Muscle of arm (tissue), 14 donors: ENCODE measurements at places on chromosomes 2 and 18. TPM values are rescaled to one million over a fixed set of nuclear protein-coding genes. Genes with fewer than 3 reads are reported as not detected.
A peak's percentile ranks its signal among the peaks of the same experiment; 100 is the strongest.

MC4R gene
- 0.29 TPM for polyA plus RNA-seq

UGT1A9 gene
- not detected for polyA plus RNA-seq

UGT1A3 gene
- not detected for polyA plus RNA-seq

SLC5A7 gene
- 0.24 TPM for polyA plus RNA-seq

MTIF2 gene
- 28.4 TPM for polyA plus RNA-seq

ZC3H6 gene
- 11.5 TPM for polyA plus RNA-seq

SIX3 gene
- not detected for polyA plus RNA-seq

NUP35 gene
- 16.4 TPM for polyA plus RNA-seq

STPG4 gene
- polyA plus RNA-seq, result not detected

DNA sequence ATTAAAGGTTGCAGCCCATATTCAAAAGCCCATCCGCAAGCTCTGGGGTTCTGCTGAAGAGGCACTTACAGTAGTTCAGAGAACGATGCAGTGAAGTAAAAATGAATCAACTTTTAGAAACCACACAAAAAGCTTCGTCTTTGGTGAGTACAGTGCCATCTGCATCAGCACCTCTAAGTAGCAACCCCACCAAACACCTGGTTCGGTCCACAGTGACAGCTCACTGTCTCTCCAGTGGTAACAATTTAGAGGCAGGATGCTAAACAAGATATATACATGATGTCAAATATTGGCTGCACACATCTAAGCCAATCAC, 275.4 kb upstream of the TCF4 start:
- no peak for DNase-seq

DNA sequence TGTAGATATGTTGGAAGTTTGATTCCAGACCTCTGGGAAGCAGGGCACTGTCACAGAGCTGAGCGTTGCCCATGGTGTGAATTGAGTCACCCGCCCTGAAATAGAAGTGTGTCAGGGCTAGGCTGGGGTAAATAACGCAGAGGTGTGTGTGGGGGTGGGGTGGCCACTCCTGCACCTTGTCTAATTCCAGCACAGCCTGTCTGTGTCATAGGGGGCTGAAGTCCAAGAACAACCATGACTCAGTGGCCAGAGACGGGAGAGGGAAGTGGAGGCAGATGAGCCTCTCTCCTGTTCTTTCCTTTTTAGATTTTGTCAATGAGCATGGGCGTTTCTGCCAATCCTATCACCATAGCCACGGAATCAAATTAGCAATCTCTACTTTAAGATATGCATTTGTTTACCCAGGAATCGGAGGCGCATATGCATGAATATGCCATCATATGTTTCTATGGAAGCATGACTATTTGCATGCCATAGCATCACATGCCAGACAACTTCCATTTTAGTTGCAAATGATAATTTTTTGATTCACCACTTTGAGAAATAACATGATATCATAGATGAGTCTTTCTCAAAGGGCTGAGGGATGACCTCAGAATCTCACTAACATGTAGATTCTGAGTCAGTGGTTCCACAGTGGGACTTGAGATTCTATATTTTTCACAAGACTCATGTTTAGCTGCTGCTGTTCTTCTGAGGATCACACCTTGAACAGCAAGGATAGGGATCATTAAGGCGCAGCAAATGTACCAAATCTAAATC, 852.9 kb downstream of the DCDC2C start:
- no peak for DNase-seq

- DNase-seq, result peak; percentile 71
These were observed 156.7 kb downstream of the KLHL29 start for GRCh38 chr2:23541503-23542229.

- DNase-seq, result no peak
These were observed 44.2 kb downstream of the GLI2 start for GRCh38 chr2:120779781-120780283.

GRCh38 chr2:1501991-1502390, 88.7 kb downstream of the TPO start:
- DNase-seq, result no peak

DNA sequence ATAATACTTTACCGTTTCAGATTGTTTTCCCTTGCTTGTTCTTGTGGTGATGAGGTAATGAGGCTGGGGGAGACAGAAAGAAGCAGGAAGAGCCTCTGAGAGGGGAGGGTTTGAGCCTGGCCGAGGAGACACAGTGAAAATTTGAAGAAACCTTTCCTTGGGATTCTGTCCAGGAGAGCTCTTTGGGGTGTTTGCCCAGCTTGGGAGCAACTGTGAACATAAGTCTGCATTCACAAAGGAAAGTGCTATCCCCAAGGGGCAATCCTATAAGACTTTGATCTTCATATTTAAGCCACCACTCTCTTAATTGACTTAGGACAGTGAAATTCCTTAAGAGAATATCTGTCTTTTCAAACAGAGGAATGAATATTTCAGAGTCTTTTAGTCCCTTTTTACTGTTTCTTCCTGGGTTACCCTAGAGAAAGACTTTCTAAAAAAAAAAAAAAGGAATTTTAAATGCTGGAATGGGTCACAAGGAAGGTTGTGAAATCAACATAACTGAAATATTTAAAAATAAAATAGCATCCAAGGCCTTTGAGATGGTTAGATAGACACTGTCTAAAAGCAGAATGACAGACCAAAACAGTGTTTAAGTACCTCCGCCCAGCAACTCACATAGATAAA, 52.5 kb upstream of the STAM2 start:
- DNase-seq, result no peak

DNA sequence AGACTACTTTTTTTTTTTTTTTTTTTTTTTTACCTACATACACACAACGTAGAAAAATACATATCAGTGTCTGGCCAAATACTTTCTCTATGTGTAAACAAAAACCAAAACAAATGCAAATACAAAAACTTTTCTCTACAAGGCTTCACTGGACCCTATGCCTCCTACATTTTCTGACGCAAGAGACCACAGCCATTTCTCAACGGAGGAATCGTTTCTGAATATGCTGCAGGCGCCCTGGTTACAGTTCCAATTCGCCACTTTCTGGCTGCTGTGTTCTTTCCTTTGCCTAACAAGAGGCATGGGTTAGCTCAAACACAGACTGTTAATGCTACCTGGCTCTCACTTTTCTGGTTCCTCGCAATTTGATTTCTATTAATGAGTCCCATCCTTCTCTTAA, 96.4 kb downstream of the EPB41L3 start:
- no peak for DNase-seq

- DNase-seq, result peak; percentile 80
These were observed at the start of gene VWC2L for GRCh38 chr2:214410918-214411554. VWC2L (plus strand) TSS chr2:214411054; CDS start chr2:214414194, 3,140 bp downstream.

DNA sequence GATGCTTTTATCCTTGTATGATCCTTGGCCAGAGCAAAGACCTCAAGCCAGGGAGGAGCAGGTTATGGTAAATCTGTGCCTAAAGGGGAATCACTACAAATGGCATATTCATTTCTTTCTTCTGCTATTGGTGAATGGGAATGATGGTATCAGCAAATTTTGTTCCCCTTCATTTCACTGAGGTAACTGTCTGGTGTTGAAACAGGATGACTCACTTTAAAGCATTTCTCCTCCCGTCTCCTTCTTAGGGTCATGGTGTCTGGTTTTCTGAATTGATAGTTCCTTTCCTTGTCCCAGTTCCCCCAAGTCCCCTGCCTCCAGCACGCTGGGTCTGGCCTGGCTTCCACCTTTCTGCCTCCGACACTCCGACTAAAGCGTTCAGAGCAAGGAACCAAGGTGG, 109.2 kb downstream of the MREG start:
- no peak for DNase-seq

DNA sequence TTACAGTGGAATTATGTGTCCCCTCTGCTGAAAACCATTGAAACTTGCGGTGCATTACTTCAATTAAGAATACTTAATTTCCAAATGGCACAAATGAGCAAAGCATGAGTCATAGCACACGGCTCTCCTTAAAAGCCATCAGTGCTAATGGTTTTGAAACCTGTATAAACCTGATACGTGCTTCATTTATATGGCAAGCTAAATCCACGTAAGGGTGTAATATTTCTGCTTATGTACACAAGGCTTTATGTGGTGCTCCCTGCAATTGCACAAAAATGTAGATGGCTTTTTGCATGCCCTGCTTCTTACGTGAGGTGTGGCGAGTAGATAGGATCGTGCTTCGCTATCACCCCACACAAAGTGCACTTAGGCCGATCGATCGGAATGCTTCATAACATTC, 840.9 kb downstream of the GALR1 start:
- no peak for DNase-seq

- DNase-seq, result no peak
These were observed 70.0 kb downstream of the ANKRD44 start for GRCh38 chr2:197240421-197241041.

DNA sequence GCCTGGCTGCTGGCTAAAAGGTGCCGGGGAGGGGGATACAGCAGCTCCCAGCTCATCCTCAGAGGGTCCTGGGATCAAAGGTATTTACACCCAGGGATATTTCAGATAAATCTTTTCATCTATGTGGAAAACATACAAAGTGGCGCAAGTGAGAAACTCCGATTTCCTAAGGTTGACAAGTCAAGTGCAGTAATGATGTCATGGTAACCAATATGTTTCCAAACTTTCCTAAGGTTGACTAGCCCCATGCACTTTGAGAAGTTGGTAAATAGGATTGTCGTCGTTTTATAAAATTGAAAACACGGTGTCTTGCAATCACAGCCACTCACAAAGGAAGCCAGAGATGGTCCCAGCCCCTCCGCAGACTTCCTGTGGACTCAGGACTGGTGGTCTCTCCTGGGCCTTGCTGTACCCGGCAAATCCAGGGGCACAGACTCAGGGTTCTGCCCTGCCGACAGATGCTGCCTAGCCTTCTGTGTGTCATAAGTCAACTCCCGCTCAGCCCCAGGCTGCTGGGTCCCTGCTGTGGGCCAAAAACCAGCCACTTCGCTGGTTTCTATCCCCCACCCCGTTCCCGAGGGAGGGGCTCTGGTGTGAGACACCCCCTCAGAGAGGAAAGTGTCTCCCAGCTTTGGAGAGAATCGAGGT, 111.2 kb upstream of the PPP1CB start:
- DNase-seq, result no peak

GRCh38 chr2:126662621-126663020, 6.7 kb downstream of the GYPC start:
- no peak for DNase-seq

GRCh38 chr2:237149425-237149824, 63.7 kb downstream of the COPS8 start:
- DNase-seq, result no peak

DNA sequence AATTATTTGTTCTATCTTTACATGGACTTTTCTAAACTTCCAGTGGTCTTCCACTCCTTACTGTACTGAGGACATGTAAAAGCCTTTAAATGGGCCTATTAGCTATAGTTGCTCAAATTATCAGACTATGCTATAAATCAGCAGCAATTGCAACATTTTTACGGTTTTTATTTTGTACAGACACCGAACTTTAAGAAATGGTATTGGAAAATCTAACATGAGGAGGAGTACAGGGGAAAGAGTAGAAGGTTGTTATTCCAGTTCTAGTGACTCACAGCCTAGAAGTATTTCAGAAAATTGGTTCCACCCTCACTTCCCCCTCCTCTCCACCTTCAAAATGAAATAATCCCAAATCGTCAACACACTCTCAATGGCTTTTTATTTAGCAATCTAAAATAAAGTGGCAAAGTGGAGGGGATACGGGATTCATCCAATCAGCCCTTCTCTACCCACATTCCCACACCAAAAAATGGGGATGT, 1.1 kb downstream of the NCKAP1 start:
- no peak for DNase-seq

DNA sequence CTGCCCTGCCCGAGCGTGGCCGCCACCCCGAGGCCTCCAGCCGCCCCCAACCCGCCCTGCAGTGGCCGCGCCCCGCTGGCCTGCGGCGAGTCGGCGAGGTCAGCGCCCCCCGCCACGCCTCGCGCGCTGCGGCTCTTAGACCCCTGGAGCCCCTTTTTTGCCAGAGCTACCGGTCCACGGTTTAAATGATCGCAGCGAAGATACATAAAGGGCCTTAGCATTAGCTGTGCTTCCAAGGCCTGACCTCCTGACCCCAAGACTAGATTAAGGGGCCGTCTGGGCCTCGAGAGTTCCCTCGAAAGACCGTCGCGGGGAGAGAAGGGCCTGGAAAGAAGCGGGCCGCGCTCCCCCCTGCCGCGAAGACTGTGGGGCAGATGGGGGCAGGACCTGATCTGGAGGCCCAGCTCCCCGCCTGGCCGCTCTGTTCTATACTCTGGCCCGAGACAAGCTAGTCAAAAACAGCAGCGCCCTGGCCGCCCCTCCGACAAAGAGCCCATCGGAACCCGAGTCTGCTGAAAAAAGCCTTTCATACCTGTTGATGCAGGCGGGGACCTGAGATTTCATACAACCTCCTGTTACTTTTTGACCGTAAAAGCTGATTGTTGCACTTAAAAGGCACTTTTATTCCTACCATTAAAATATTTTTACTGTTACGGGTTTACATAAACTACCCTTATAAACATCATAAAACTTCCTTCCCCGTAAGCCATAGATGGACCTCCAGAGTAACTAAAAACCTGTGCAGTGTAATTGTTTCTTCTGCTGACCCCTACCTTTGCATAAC, 68.7 kb upstream of the PSMD14 start:
- DNase-seq, result no peak

DNA sequence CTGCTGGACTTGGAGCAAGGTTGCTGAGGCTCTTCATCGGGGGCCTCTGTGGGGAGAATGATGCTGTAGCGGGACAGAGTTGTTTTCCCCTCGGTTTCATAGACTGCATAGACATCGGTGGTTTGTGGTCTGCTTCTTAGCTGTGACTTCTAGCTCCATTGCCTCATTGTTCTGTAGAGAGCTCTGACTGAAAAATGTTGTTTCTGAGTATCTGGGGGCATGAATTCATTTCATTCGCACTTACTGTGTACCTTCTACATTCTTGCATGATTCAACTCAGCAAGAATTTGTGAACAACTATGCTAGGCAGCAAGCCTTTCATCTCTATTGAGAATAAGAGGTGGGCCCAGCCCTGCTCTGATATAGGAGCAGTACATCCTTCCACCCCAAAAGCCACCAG, 406.8 kb downstream of the NBAS start:
- DNase-seq, result no peak

DNA sequence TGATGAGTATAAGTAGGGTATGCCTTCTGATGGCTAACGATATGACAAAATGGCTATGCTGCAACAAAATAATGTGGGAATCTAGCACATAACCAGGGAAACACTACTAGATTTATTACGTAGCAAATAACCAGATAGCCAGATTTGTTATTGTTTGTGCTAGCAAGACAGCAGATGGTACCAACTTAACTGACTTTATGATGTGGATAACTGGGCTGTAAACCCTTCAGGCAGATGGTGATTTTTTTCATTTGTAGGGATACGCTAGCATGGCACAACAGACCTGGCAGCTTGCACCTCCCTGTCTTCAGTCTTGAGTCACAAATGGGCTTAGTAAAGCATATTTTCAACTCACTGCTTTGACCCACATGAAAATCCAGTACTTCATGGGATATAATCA, 48.7 kb downstream of the PRELID3A start:
- DNase-seq, result no peak

DNA sequence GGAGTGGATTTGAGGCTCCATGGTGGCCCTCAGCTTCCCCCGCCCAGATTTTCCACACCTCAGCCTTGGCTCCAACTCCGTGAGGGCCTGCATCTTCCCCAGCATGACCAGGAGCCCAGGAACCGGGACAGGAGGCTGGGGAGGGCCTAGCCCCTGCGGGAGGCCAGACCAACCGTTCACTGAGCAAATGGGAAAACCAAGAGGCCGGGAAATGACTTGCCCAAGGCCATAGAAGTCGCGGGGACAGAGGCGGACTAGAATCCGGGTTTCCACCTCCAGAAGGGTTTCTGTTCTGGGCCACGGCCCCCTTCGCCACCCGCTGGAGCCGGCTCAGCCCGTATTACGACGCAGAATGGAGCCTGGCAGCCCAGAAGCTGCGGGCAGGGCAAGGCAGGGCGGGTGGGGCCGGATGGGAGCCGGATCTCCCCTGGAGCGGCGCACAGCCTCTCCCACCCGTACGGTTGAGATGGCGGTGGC, 7.9 kb upstream of the CRYBA2 start:
- no peak for DNase-seq

- no peak for DNase-seq
These were observed 34.2 kb downstream of the PLCL1 start for GRCh38 chr2:197838579-197838978.
